Hematopoietic multipotent progenitor cell treated with erythropoietin and hydrocortisone succinate and interleukin-3 and kit ligand, for 6 days (in vitro differentiated cells): ENCODE measurements at places on chromosomes 4 and X.

- DNase-seq, result no peak
Observed at GRCh38 chr4:141802333-141802732, 165.9 kb downstream of the IL15 start.

DNA sequence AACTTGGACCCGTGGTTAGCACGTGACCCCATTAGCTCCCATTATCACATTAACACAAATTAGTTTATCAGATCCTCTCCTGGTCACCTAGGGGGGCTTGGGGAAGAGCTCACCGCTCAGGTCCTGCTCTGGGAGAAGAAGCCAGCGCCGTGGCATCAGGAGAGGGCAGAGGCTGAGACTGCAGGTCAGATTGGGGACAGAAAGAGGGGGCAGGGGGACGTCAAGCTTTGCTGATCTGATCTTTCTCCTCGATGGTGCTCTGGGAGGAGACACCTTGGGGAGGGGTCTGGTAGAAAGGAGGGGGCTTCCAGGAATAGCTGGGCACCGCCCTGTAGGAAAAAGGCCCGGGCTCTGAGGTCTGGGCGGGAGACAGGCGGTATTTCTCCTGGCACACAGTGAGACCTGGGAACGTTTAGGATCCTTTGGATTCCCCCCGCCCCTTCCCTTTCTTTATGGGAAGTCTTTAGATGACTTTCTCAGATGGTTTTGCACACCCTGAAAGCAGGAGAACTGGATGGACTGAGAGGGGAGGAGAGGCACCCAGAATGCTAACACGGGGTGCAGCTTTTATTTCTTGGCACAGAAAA, 9.1 kb upstream of the ELF4 start:
- no peak for DNase-seq

DNA sequence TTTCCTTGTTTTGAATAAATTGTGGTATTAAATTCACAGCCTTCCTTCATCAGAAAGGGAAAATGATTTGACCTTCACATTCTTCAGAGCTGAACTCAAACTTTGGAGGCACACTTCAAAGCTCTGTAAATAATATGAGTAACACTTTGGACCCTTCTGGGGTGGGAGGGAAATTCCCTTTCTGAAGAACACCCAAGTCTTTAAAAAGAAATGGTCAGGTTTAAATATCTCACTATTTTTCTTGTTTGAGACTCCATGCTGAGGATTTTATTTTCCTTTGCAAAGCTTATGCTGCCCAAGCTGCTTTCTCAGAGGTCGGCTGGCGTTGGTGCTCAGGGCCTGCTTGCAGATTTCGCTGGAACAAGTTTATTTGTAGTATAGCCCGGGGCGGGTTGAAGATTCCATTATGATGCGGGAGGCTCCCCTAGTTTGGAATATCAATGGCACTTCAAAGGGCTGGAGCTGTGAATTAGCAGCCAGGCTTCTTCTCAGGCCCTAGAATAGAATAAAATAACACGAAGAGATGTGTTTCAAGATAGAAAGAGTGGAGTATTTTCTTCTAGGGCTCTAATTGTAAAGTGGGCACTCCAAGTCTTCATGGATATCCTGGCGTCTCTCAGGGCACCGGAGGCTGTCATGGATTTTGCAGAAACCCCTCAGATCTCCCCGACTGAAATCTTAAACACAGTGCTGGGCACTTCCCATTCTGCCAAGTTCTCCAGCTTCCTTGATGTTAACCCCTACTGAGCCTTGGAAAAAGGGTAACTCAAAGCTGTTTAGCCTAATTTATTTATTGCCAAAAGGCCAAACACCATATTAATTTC, 315.6 kb downstream of the GPAT3 start:
- no peak for DNase-seq

- DNase-seq, result no peak
Observed at GRCh38 chr4:1972414-1972813, 36.4 kb downstream of the NELFA start.

DNA sequence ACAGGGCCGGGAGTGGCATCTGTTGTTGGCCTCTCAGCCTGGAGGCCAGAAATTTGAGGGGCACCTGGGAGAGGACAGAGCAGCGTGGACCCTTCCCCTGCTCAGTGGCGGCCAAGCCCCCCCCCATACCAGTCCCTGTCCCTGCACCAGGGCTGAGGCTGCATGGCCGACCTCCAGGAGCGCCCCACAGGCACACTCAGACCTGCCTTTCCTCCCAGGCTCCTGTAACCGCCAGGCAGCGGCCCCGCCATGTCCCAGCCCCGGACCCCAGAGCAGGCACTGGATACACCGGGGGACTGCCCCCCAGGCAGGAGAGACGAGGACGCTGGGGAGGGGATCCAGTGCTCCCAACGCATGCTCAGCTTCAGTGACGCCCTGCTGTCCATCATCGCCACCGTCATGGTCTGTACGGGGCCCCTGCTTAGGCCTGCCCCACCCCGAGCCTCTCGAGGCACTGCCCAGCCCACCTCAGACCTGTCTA, 15.3 kb downstream of the TMEM175 start:
- no peak for DNase-seq

GRCh38 chrX:11039926-11040325, 71.2 kb upstream of the HCCS start:
- no peak for DNase-seq

GRCh38 chr4:45370408-45370807, 644.1 kb upstream of the GNPDA2 start:
- no peak for DNase-seq

DNA sequence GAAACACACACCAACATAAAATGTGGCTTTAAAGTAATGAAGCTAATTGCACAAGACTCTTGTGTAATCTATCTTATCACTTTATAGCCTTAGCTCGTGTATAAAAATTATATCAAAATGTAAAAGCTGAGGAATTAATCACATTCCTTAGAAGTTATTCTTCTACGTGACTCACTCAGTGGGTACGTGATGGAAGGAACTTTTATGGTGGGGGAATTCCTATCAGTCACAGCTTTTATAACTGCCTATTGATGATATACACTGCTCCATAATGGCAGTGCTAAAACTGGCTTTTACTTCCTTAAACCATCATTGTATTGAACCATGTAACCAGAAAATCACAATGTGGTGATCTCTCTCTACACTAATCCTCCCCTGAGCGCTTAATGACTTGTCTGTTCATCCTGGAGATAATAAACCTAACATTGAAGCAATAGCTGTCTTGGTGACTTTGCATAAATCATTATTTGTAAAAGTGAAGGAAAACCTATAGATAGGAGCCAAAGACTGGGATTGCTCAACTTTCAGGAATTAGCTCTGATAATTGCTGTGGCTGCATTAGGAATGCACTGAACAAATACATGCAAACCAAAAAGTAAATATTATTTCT, 276.7 kb downstream of the GBA3 start:
- no peak for DNase-seq

GRCh38 chr4:57249083-57249482, 138.9 kb upstream of the IGFBP7 start:
- DNase-seq, result no peak

DNA sequence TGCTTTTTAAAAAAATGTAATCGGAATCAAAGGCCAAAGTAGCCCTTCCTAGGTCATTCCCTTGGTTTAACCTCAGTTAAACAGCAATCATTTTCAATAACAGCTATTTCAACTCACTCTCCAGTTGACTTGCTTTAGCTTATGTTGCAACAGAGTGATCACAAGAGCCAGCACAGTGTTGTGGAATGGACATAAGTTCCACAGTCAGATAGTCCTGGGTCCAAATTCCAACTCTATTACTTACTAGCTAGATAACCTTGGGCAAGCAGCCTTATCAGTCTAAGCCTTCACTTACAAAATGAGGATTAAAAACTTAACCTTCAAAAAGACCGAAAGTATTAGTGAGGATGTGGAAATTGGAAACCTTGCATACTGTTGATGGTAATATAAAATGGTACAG, 9.2 kb upstream of the GPC3 start:
- no peak for DNase-seq

DNA sequence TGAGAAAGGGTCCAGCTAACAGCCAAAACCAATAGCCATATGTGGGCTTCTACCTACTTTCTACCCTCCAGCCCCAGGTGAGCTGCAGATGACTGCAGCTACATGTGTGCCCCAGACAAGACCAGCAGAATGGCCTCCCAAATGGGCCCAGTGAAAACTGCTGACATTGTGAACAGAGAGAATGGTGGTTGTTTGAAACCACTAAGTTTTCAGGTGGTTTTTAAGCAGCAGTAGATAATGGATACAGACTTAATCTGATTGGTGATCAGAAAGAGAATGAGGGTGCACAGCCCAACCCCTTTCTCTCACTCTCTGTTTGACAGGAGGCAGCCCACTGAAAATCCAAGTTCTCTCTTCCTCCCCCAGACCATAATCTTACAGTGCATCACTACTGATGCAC, 42.5 kb upstream of the BBS12 start:
- DNase-seq, result no peak

DNA sequence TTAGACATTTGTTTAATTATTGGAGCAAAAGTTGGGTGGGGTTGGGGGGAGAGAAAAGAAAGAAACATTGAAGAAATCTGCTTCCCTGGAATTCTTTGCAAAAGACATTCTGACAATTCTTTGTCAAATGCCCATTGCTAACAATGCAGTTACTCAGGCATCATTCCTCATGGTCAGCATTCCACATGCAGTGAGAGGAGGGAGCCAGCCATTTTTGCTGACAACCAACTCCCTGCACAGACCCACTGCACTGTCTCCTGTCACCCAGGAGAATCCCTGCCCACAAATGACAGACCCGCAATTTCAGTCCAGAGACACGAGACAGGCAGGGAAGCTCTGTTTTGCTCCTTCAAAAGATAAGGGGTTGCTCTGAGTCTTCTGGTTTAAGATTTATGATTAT, 985.1 kb upstream of the SLIT2 start:
- no peak for DNase-seq

DNA sequence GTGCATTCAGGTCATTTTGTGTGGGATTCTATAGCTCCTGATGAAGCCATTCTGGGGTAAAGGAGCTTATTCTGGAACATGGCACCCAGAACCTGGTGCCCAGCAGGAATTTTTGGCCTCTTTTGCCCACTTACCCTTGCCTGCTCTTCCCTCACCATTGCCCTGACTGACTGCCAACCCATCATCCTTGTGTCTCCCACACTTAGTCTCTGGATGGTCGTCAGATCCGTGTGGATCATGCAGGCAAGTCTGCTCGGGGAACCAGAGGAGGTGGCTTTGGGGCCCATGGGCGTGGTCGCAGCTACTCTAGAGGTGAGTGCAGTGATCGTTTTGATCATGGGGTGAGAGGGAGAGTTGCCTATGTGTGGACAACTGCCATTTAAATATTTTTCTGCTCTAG, 1.8 kb downstream of the RBM3 start:
- DNase-seq, result no peak

DNA sequence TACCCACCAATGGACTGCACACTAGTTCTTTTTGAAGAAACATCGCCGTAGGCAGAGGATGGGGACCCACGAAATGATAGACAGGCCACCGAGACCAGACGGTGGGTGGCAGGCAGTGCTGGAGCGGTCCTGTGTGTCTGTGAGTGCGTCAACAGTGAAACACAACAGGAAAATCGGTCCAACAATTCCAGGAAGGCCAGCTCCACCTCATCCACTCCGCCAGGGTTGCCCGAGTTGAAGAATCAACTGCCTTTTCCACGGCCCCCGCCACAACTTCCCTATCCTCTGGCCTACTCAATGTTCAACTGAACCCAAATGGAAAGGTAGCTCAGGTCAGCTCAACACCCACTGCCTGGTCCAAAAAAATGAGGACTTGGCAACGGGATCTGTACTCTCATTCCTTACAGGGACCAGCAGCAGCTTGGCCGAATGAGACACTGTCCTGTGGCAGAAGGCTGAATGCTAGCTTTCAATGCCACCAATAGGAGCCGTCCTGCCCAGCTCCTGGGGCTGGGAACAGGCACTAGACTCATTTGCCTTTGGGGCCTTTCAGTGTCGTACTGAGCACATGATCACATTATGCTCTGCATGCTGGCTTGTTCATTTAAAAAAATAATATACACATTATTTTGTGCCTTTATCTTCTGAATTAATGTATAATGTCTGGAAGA, 43.5 kb downstream of the MID1 start:
- no peak for DNase-seq

DNA sequence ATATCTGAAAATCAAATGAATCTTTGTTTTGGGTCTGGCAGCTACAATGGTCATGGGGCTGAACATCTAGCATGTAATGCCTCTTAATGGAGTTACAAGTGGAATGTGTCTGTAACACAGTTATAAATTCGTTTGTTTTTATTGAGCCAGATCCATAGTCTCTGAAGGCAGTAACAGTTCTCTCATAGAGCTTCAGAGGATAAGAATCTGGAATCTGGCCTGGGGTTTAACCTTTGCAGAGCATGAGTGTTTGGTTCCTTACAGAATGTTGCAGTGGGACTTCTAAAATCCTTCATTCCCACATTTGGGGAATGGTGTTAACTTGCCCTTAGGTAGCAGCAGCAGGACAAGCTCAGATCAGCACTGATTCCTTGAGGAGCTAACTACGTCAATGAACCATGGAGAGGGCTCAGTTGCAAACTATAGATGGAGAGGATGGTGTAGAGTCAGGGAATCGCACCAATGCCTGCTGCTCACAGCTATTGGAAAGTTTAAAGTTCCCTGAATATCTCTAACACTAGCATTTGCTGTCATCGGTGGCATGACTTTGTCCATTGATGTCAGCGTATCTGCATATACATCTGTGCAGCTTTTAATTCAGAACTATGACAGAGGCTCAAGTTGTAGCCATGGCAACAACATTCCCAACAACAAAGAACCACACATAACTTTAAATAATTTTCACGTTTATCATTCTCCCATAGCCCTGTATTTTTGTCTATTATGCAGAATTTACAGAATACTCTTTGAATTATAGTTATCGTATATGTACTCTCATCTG, 72.2 kb downstream of the RASGEF1B start:
- no peak for DNase-seq

DNA sequence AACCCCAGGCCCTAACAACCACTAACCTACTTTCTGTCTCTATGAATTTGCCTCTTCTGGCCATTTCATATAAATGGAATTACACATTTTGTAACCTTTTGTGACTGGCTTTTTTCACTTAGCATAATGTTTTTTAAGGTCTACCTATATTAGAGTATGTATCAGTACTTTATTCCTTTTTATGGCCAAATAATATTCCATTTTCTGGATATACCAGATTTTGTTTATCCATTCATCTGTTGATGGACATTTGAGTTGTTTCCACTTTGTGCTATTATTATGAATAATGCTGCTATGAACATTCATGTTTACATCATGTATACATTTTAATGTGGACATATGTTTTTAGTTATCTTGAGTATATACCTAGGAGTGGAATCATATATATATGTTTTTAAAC, 35.5 kb downstream of the REPS2 start:
- DNase-seq, result no peak

DNA sequence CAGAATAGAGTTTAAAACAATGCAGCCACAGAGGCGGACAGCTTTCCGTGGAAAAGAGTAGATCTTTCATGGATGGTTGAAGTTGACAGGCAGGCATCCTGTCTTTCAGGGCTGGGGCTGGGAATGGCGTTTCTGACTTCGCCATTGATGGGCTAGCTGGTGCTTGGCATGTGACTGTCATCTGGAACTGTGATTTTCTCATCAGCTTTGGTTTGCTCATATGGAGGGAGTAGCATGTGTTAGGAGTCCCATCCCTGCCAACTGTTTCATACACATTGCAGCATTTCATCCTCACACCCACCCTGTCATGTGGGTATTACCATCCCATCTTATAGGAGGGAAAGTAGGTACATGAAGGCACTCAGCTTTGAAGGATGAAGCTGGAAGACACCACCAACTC, 49.2 kb upstream of the STX18 start:
- DNase-seq, result no peak

- DNase-seq, result no peak
Observed at GRCh38 chr4:33626221-33626620, 2618.1 kb downstream of the ARAP2 start.
